Hindlimb muscle (tissue), 1 donor: ENCODE measurements at places on chromosomes 5 and 9. TPM values are rescaled to one million over a fixed set of nuclear protein-coding genes. Genes with fewer than 3 reads are reported as not detected.

DNA sequence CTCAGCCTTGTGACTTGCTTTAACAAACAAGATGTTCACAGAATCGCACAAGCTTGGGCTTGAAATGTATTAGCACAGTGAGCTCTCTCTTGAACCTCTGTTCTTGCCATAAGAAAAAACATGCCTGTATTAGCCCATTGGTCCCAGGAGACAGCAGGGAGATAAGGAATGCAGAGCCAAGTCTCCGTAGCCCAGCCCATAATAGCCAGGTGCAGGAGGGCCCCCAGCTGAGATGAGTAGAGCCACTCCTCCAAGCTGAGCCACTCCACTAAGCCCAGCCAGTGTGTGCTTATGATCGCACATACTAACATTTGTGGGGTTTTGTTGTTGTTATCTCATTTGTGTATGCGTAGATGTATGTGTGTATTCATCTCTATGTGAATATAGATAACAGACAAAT lies 21.6 kb upstream of the SVEP1 start:
- no peak for DNase-seq

DNA sequence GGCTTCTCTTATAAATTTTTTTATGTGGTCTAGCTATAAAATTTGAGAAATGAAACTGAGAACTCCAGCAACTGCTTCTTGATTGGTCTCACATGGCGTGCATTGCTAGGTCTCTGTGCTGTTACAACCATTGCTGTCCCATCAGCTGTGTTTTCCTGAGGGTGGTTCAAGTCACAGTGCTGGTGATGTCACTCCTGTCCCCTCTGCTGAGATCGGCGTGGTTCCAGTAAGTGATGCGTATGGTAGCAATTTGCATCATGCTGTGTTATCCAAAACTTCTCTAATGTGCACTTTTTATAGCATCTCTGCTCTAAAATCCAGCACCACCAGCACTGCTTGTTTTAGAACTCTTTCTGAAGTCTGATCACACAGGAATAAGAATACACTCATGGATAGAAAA lies 112.6 kb upstream of the ZNF608 start:
- peak; percentile 29 for DNase-seq

- DNase-seq = no peak
Observed at GRCh38 chr5:106408141-106408540, 1262.6 kb downstream of the EFNA5 start.

DNA sequence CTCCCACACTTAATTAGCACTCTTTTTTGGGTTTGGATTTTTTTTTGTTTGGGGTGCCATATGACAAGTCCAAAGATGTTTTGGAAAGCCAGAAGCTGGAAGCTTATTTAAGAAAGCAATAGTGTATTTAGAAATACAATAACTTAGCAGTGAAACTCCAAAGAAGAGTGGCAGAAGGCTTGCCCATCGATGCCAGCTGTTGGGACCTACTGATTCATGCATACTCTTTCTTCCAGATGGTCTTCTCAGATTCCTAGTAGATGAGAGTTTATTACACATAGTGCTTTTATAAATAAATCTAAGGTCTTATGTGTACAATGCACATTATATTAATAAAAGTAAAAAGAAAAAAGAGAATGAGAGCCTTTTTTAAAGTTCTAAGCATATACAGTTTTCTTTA lies 374.6 kb downstream of the OSTF1 start:
- DNase-seq = no peak

DNA sequence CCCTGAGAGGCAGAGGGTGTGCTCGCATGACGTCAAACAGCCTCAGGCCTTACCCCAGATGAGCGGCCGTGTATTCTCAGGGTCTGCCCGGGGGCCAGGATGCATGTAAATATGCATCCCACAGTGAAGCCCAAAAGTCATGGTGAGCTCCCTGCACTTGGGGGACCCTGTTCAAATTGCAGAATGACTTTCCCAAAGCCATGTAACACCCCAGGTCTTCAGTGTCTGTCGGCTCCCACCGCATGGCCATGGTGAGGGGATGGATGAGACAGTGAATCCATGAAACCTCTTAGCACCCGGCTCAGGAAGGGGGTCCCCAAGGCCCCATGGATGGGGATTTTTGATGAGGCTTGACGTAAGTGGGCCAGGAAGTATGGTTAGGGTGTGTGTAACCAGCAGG lies 9.3 kb upstream of the COL5A1 start:
- no peak for DNase-seq

ASTN2 gene
- 4.2 TPM for polyA plus RNA-seq

PCDHGA10 gene
- polyA plus RNA-seq = 1.6 TPM
